NCI-H2081 treated with DMSO at 0.1 percent for 48 hours (cell line): ENCODE measurements at places on chromosomes 2 and 18.

DNA sequence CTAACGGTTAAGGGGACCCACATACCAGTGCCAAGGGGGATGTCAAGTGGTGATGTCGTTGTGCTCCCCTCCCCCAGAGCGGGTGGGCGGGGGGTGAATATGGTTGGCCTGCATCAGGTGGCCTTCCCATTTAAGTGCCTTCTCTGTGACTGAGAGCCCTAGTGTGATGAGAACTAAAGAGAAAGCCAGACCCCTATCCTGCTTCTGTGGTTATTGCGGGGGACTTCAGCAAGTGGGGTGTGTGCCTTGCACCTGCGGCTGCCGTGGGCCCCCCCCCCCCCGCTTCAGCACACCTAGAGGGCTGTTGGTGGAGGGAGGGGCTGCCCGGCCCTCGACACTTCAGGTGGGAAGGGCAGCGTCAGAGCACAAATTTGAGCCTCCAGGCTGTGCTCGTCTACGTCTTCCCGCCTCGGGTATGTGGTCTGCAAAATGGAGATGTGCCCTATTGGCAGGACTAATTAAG, 6.1 kb downstream of the CTDSP1 start:
- no peak for DNase-seq

GRCh38 chr2:156322686-156323231, 9.8 kb downstream of the NR4A2 start:
- no peak for DNase-seq

DNA sequence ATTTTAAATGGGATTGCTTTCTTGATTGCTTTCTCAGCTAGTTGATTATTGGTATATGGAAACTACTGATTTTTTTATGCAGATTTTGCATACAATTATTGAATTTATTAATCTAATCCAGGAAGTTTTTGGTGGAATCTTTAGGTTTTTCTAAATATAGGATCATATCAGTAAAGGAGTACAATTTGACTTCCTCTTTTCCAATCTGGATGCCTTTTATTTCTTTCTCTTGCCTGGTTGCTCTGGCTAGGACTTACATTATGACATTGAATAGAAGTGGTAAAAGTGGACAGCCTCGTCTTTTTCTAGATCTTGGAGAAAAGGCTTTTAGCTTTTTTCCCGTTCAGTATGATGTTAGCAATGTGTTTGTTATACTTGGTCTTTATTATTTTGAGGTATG, 51.3 kb downstream of the OTX1 start:
- no peak for DNase-seq

- DNase-seq = no peak
Observed at GRCh38 chr2:214800180-214800579, 9.3 kb downstream of the BARD1 start.

GRCh38 chr2:237563816-237564215, 2.6 kb upstream of the PRLH start:
- DNase-seq = no peak

DNA sequence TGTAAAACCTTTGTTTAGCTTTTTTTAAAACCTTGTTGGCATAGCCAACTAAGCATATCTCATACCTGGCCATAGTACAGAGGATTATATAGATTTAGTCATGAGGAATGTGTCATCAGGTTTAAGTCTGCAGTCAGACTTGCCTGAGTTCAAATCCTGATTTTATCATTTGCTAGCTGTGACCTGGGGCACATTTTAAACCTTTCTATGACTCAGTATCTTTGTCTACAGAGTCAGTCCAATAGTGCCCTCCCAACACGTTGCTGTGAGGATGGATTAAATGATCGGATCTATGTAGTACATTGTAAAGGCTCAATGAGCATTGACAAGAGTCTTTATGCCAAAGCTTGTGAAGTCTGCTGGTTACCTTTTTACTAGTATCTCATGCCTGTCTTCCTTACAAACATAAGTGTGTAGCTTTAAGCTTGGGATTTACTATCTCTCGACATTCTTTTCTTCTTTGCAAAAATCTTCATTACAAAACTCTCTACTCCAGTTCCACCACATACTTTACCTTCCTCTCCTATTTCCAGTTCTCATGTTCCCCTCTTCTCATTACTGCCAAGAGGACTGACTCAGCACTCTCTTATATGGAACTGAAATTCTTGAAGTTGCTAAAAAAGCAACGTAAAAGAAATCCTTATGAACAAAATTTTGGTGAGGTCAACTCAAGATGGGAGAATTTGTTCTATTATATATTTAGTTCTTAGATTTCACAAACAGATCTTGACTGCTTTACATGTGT, 68.1 kb upstream of the RBMS1 start:
- no peak for DNase-seq

DNA sequence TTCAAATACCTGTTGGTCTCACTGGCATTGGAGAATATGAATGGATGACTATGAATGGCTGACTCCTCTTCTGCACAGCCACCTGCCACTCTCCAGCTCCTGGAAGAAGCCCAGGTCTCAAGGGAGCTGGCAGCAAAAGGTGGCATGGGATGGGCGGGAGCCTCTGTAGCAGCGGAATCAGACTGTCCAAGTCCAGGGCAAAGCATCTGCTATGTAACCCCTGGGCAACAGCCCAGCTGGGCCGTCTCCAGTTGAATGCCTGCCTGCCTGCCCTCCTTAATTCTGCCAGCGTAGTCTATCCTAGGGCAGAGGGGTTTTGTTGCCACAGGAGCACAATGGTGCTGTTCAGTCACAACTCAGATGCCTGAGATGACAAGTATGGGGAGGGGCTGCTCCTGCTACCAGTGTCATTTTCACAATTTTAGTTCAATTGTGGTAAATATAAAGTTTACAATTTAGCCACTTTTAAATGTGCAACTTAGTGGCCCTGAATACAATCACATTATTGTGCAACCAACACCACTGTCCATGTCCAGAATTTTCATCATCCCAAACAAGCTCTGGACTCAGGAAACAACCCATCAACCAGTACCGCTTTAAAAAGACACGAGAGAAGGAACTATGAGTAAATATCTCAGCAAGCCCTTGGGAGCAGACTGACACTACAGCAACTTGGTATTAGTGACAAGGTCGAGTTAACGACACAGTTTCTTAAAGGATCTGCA, 115.2 kb downstream of the MYO5B start:
- DNase-seq = no peak

DNA sequence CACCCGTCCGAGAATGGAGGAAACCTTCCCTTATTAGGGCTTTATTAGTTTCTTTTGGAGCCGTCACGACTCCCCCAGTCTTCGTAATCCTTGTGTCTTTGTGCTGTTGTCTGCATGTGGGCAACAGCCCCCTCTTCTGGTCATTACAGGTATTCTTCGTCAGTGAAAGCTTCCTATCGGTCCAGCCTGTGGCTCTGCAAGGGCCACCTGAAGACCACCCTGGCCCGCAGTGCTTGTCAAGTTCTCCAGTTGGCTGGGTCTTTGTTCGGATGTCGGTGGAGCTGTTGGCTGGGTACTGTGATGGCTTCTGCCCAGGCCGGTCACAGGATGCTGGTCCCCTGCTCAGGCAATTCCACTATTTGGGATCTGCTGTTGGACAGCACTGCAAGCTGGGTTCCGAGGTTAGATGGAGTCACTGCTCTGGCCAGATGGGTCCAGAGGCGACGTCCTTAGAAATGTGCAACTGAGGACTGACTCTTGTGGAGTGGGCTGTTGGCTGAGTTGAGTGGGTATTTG, 19.2 kb downstream of the E2F6 start:
- DNase-seq = no peak

GRCh38 chr2:24850944-24851343, 57.7 kb downstream of the CENPO start:
- DNase-seq = no peak

GRCh38 chr2:43701111-43701510, 24.9 kb upstream of the C1GALT1C1L start:
- no peak for DNase-seq

DNA sequence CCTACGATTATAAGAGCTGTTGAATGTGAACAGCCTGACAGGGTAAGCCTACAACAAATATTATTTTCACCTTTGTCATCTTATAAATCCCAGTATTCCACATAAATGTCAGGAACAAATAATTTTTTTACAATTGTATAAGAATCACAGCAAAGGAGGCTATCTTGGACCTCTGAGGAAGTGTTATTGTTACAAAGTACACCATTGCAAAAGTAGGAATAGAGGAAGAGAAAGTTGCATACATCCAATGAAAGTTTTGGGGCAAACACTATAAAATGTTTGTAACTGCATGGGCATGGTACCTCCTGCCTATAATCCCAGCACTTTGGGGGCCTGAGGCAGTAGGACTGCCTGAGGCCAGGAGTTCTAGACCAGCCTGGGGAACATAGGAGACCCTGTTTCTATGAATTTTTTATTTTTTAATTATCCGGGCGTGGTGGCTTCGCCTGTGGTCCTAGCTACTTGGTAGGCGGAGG, 715 bp upstream of the MEMO1 start:
- no peak for DNase-seq
